ENCODE measurements at places on chromosomes 3 and 15.

DNA sequence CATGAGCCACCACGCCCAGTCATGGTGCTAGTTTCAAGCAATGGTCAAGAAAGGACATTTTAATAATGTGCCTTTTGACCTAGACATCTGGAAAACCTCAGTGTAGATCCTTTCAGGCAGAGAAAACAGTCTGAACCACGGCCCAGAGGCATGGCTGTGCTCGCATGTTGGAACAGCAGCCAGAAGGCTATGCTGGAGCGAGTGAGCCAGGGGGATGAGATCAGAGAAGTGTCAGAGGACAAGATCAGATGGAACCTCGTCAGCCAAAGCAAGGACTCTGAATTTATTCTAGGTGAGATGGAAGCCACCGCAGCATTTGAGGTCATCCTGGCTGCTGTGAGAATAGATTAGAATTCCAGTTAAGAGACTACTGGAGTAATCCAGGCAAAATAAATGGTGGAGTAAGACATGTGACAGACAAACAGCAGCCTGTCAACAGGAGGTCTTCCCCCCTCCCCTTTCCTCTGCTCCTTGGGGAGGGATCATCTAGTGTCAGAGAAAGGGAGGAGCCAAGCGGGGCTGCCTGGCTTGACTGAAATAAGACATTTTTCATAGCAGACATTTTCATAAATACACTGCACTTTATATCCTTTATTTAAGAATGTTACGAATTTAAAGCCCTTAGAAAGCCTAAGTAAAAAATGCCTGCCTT is 40.4 kb upstream of the ACKR4 start:
- ATAC-seq: no peak

DNA sequence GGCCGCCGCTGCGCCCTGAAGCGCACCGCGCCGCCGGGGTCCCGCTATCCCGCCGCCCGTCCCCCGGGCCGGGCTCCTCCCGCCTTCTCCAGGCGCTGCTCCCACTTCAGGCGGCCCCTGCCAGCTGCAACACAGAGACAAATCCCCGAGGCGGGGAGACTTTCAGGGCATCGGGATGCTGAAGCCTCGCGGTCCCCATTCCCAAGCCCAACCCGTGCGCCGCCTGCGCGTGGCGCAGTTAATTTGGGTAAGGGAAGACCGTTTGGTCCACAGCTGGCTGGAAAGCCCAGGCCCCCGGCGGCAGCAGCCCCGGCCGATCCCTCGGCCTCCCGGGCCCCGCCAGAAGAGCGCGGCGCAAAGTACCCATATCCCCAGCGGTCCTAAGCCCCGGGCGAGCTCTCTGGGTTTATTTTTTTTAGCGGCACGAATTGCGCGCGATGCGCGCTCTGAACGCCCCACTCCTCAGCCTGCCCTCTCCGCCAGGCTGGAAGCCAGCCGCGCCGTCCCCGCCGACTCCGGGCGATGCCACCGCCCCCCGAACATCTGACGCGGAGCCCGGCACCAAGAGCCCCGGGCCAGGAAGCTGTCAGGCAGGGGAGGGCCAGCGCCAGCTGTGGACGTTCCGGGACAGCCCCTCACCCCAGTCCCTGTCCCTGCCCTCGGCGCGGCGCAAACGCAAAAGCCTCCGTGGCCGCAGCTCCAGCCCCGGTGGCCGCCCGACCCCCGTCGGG is 517 bp downstream of the FBN1 start:
- ATAC-seq: peak; percentile 16

DNA sequence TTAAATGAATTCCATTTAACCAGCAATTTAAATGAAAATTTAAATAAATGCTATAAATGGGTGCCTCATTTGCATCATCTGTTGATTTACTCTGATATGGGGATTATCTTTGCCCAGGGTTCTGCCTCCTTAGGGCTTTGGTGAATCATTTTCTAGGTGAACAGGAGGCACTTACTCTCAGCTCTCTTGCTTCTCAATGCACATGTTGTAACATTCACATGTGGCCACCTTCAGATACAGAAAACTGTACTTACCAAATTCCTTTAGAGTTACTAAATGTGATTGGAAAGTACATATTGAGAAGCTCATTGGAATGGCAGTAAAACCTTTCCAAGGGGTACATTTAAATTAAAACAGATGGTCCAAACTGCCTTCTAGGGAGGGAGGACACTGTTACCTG is 20.8 kb downstream of the GADL1 start:
- no peak for ATAC-seq

- peak; percentile 97 for ATAC-seq
These were observed 235.9 kb downstream of the LPP start for GRCh38 chr3:188389711-188390342.

Measured in activated T-helper 17 cell treated with anti-CD3 and anti-CD28 coated beads, Interleukin-2, amount 50 U/mL, for 72 hours (primary cell).